Left kidney (tissue), 8 donors: ENCODE measurements at places on chromosomes 2 and 18. TPM values are rescaled to one million over a fixed set of nuclear protein-coding genes. Genes with fewer than 3 reads are reported as not detected.

The PLCD4 gene
- 11.9 TPM for polyA plus RNA-seq

DNA sequence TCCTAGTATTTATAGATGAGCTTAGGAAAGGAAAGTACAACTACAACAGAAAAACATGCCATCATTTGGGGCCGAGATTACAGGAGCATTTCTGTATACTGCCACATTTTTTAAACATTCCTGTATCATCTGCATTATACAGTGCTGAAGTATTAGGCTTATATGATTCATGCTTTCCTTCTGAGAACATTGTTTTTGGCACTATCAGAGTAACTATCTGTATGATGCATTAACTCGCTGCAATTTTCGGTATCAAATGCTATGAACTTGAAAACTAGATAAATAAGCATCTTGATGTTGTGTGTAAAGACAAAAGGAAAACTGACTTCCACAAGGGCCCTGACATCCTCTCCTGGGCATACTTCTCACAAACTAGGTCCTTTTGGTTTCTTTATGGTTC, 102.0 kb downstream of the RIT2 start:
- DNase-seq: no peak

The CD28 gene
- polyA plus RNA-seq: 1.9 TPM

DNA sequence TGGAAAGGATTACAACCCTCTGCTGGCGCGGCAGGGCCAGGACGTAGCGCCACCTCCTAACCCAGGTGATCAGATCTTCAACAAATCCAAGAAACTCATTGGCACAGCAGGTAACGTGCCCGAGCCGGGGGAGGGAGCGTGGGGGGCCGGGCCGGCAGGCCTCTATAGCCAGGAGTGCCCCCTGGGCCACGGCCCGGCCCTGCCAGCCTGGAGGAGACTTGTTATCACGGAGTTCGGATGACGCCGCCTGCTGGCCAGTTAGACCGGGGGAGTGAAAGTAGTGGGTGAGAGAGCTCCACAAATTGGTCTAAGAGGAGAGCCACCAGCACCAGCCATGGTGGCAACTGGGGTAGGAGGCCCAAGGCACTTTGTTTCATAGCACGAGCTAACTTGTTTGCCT, 8.6 kb upstream of the TMEM214 start:
- no peak for DNase-seq

GRCh38 chr2:49686291-49686690, 532.0 kb upstream of the FSHR start:
- DNase-seq: no peak

GRCh38 chr18:76099931-76100457, 395.0 kb downstream of the ZNF516 start:
- no peak for DNase-seq

- no peak for DNase-seq
Observed at GRCh38 chr2:33665039-33665438, 65.9 kb upstream of the FAM98A start.

DNA sequence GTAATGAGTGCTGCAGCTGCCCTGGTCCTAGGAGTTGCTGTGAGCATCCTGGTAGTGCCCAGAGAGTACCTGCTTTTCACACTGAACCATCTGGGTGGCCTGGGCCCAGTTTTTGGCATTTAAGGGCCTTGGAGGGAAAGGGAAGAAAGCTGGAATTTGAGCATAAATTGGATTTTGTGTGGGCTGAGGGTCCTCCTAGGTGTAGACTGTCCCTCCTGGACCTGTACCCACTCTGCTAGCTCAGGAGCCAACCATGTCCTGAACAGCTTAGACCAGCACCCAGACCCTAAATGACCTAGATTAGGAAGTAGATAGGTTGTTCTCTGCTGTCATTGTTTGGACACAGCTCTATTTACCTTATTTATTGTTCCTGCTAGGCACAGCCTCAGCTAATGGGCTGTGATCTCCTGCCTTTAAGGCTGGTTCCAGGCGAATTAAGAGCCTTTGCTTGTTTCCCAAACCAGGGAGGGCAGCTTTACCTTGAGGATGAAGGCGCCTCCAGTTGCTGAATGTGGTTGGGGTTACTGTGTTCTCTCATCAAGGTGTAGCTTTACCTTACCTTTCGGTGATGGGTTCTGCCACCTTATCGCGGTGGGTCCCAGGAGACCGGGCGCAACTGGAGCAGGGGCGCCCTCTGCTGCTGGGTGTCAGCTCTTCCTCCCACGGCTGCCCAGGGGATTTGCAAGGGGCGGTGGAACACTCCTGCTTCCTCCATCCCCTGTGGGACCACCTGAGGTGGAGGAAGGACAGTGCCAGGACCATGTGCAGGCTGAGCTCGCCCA, 34.4 kb downstream of the ITGA6 start:
- peak; percentile 42 for DNase-seq

The HOXD12 gene
- polyA plus RNA-seq: 0.32 TPM

GRCh38 chr2:77310416-77310815, 211.8 kb downstream of the LRRTM4 start:
- DNase-seq: no peak

The PIEZO2 gene
- polyA plus RNA-seq: 23.7 TPM

DNA sequence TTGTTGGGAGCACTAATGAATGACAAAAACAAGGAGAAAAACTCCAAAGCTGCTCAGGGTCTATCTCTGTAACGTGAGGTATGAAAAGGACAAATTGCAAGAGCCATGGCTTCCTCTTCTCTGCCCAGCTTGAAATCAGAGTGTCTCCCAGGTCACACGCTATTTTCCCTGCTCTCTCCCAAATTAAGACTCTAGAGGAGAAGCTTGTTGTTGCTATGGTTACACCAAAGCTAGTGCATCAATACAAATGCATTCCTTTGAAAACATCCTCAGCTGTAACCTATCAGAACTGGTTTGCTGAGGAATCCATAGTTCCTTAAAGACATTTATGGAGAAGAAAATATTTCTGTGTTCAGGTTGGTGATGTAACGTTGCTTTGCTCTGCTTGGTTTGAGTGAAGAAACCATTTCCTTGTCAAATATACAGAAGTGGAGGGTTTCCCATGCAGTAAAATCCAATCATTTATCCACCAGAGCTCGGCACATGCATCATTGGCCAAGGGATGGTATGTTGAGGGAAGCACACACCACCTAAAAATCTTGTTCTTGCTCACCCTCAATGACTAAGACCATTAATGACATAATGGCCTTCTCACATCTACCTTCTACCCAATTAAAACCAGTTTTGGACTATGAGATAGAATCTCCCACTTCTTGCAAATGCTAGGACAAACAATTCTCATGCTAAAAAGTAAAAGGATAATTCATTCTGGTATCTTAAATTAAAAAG, 2135.6 kb upstream of the CELF4 start:
- DNase-seq: no peak

GRCh38 chr2:3422161-3422779, 42.8 kb downstream of the TRAPPC12 start:
- DNase-seq: no peak

DNA sequence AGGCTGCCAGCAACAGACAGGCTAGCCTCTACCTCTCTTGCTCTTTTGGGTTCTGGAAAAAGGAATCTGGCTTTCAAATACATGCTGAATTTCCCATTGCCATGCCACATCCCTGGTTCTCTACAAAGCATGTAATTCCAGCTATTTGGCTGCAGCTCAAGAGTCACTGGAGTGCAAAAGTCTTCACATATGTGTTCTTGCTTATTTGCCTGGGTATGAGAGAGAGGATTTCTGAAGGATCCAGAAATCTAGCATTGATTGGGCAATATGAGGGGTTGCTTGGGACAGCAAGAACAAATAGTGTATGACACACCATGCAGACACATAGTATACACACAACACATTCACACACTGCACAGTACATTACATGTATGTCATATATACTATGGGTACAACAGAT, 30.7 kb upstream of the LGALSL start:
- no peak for DNase-seq

DNA sequence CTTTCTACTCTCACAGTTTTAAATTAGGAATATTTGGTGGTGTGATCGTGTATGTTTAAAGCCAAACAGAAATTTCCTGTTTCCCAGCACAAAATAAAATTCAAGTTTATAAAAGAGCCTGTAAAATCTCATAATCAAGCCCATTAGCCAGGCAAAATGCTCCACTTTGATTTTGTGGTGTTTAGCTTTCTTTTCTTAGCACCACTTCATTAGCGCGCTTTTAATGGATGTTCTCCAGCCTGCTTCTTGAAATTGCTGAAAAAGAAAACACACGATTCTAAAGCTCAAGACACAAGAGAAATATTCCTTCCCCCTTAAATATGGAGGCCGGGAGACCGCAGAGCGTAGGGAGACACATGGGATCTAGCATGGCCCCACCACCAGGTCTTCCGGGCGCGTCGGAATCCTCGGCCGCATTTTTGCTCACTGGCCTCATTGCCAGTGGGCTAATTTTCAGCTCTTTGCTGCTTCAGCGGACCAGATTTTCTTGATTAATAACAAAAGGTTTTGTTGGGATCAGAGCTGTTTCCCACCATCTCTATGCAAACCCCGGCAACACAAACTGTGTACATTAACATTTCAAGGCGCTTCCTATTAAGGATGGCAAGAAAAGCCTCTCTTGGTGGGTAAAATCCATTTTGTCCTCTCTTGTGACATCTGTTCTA, 40.4 kb upstream of the ID2 start:
- DNase-seq: no peak

DNA sequence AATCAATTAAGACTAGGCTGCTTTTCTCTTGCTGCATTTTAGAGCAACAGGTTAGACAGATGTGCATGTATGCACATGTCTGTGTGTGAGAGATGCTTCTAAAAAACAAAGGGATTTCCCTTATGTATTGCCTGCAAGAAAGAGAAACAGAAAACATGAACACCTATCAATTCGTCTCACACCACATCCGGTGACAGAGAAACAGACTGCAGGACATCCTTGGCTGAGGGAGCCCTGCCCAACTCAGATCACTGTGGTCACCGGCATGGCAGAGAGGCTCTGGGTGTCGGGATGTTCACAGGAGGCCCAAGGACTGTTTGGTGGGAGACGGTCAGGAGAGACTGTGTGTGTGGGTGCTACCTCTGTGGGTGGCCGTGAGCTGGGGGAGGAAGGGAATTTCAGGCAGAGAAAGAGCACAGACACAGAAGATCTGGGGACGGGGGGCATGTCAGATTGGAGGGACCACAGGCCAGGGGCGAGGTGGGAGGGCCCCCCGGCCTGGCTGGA, 24.9 kb downstream of the FHL2 start:
- DNase-seq: no peak

- no peak for DNase-seq
Observed at GRCh38 chr2:39871291-39871761, 92.3 kb upstream of the THUMPD2 start.

DNA sequence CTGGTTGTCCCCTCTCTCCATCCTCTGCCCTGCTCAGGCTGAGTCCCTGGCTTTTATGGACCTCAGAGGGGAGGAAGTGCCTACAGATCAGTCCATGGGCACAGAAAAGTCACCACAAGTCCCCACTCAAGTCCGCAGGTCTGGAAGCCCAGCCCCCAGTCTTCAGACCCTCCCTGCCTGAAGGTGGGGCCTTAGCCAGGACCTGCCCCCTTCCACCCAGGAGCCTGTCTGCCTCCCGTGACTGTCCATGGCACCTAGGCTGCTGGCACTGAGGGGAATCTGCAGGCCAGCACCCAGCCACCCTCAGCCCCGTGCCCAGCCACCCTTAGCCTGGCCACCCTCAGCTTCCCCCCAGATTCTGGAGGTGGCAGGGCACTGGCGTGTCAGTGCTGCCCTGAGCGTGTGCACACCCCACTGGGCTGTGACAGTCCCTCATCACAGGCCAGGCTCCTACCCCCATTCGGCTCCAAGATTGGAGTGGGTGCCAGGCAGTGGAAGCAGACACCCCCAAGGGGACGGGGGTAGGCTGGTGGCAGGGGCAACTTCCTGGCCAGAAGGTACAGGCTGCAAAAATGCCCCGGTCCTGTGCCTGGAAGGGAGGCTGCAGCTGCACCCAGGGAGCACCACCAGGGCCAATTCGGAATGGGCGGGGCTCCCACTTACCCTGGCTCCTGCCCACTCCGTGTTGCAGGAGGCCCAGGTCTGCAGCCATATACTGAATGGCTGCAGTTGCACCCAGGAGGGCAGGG, 154.7 kb upstream of the RMP24 start:
- no peak for DNase-seq

GRCh38 chr2:146818122-146818521, 1026.7 kb upstream of the ACVR2A start:
- DNase-seq: no peak

- DNase-seq: no peak
Observed at GRCh38 chr2:98815795-98816194, 84.9 kb upstream of the MGAT4A start.

GRCh38 chr2:1731447-1731962, 12.8 kb downstream of the PXDN start:
- DNase-seq: no peak

DNA sequence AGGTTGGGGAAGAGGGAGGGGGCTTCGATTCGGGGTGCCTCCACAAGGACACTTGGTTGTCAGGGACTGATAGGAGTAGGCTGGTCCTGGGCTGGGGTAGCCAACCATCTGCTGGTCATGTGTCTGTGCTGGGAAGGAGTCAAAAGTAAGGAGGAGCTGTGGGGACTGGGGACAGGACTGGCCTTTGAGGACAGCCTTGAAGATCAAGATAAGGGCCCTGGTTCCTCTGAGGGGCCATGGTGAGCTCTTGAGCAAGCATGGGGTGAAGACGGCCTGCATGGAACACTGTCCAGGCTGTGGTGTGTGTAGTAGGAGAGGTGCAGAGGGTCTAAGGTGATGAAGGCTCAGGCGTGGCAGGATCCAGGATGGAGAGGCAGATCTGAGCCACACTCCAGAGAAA, 1.7 kb downstream of the CYP27A1 start:
- no peak for DNase-seq

DNA sequence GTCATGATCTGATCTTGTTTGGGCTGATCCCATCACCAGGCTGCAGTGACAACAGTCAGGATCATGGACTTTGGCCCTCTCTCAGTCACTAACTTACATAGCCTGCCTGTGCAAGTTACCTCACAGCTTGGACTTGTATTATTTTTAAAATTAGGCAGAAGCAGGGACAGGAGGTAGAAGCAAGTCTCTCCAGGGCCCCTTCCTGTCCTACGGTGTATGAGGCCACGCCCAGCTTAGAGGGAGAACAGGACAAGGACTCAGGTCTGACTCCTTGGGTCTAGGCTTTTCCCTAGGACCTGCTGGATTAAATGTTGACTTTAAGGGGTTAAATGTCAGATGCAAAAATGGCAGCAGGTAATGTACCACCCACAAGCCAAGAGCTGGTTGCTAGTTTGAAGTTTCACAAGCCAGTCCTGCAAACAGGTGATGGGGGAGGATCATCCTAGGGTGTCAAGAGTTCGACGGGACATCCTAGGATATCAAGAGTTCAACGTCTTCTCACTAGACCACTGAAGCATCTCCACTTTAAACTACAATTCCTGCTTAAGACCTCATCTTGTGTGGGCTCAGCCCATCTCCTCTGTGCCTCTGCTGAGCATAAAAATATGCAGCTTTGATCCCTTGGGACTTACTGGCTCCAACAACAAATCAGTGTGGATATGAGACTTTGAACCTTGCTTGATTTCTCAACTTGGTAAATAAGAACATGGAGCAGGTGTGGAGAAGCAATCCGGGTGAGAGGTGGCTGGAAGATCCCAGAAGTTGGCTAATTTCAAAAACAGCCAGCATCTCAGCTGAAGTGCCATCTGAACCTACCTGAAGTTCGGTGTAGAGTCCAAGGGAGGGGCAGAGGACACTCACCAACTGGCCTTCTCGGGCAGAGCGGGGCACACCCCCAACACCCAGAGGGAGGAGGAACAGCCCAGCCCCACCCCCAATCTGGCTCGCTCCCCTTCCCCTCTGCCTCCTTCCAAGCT, 39.5 kb downstream of the SFXN5 start:
- DNase-seq: no peak

The SLC35G4 gene
- polyA plus RNA-seq: not detected

GRCh38 chr2:7225848-7226247, 308.6 kb downstream of the RNF144A start:
- DNase-seq: no peak
